ENCODE measurements at places on chromosomes 2 and 18.

DNA sequence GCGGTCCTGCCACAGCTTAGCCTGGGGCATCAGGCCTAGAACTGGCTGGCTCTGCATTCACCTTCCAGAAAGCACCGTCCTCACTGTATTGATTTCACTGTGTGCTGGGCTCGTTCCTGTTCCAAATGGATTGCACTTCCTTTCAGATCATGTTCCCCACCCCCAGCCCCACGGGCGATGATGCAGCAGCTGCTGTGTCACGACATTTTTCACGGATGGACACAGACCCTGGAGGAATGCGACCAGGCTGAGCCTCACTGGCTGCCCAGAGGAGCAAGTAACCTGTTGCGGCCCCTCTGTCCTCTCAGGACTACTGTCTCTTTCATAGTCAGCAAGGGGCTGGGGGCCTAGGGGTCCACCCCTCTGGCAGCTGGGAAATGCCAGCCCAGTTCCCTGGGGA lies 50.3 kb downstream of the CAPN13 start:
- no peak for DNase-seq

DNA sequence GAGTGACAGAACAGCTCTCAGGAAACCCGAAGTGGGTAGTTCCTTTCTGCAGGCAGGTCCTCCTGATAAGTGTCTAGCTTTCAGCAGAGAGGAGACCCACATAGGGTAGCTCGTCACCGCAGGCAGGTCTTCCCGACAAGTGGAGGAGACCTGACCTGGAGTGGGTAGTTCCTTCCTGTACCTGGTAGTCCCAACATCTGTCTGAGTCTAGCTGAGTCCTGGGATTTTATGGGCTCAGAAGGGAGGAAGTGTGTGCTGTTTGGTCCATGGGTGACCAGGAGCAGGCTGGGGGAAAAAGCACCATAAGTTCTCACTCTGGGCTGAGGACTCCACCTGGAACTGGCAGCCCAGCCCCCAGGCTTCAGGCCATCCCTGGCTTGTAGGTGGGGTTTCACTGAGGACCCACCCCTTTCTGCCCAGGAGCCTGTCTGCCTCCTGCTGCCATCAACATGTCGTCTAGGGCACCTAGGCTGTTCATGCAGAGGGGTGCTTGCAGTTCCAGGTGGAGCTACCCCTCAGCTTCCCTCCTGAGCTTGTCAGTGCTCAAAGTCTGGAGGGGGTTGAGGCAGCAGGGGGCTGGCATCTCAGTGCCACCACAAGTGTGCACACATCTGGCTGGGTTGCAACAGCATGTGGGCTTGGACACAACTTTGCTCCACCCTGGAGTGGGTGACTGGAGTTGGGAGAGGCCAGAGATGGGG lies 9.4 kb downstream of the DYSF start:
- no peak for DNase-seq

GRCh38 chr18:23247331-23247730 lies 112.0 kb downstream of the CABLES1 start:
- DNase-seq: no peak

DNA sequence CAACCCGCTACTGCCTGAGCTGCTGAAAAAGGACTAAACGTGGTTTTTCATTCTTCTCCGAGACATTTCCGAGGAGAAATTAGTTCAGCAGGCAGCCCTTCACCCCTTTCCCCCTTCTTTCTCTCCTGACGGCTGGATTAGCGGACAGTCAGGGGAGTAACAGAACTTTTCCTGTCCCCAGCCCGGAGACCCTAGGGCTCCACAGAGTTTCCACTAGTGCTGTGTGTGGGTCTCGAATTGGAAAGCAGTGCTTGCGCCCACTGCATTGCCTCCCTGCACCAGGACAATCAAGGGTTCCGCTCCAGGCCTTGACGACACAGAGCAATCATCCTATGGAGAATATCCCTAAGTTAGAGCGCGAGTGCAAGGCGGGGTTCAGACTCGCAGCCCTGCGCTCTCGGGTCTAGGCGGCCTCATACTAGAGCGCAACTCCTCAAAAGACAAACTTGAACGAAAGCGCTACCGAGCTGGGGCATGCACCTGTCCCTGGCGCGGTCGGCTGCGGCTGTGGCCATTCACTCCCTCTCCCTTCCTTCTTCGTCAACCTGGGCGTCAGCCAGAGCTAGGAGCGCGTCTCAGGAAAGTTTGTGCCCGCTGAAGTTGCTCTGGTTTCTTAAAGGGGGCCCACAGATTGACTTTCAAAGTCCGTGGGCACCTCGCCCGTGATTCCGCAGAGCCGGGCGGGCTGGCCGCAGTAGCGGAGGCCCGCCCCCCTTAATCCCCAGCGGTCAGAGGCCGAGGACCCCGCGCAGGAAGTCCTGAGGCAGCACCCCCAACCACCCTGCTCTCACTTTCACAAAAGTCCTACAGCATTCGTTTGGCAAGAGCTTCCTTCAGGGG lies 801 bp downstream of the OSR1 start:
- no peak for DNase-seq

DNA sequence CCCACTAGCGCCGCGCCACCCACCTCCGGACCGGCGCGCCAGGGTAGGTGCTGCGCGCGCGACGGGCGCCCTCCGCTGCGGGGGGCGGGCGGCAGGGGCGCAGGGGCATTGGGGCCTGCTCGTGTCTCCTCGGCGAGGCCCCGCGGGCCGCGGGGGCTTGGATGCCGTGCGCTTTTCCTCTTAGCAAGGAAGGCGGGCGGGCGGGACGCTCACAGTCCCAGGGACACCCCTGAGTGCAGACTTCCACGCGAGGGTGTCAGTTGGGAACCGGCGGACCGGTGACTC lies 748 bp downstream of the TWIST2 start:
- DNase-seq: no peak

DNA sequence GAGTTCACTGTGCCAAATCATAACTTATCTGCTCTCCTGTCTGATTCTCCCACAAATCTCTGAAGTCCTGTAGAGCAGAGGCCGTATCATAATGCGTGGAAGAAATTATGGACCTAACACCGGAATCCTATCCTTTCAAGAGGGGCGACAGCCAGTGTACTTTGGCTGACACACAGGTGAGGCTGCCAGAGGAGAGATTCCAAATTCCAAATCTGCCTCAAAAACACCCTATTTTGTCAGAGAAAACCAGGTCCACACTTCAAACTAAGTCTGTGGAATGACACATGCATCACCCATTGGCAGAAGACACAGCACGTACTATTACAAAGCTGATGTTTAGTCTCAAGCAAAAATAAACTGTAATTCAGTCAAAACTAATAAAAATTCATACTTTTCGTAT lies 139.2 kb upstream of the PID1 start:
- no peak for DNase-seq

DNA sequence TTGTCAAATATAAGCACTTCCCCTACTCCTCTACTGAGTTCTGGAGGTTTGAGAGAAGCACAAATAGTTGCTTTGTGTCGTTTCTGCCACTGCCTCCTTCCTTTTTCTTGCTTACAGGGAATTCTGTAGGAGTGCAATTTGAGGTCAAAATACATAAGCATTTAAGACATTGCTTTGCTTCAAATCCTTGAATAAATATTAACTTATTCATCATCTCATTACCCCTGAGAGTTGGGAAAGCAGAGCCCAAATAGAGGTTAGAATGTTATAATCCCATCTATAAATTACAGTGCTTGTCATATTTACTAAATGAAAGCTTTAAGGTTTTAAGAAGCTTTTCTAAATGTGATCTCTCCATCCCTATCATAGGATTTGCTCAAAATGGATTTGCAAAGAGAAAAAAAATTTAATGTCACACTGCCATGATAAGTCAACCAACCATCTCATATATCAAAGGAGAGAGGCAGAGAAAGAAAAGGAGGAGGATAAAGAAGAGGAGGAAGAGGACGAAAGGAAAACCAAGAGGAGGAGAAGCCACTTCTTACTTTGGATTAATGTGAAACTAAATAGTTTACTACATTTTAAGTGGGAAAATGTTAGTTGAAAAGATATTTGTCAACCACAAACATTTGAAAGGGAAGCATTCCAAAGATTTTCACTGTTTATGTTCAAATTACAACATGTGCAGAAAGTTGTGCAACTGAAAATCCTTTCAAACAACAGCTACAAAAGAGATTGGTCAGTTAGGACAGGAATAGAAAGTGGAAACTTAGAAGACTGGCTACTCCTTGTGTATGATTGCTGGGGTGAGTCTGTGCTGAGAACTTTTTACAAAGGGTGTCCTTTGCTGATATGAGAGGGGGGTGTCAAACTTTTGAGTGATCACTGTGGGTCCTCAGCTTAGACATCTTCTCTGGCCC lies 277.3 kb upstream of the FN1 start:
- DNase-seq: no peak

- no peak for DNase-seq
These were observed 416.2 kb downstream of the IRS1 start for GRCh38 chr2:226383461-226383860.

All from NCI-H1092 (cell line).